ENCODE measurements at places on chromosomes 2 and 18.

DNA sequence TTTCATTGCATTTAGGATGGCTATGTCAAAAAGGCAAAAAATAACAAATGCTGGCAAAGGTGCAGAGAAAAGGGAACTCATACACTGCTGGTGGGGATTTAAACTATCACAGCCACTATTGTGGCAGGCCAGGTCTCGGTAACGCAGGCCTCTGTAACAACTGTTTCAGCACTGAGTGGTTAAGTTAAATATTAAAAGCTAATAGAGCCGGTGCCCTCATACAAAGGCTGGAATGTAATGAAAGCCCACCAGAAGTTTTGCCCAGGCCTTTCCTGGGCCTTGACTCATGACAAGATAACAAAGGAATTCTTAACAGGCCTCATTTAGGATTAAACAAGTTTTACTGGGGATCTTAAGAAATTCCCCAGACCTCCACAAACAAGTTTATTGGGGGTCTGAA is 10.7 kb downstream of the MERTK start:
- no peak for DNase-seq

DNA sequence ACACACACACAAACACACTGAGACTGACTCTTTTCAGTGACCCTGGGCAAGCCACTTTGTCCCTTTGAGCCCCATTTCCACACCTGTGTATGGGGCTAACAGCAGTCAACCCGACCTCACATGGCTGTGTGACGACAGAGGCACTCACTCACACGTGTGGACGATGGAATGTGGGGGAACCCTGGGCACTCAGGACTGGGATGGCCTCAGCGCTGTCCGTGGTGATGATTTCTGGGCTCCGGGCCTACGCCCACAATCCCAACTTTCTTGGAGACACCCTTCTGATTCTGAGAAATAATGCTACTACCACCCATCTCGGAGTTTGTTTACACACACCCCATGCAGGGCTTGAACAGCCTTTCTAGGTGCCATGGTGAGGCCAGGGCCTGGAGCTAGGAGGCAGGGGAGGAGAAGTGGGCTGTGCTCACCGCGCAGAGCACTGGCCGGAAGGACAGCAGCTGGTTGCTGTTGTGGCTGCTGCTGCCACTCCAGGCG is 1.5 kb downstream of the CRYBA2 start:
- DNase-seq, result no peak

GRCh38 chr2:75333646-75334045 is 134.3 kb upstream of the TACR1 start:
- no peak for DNase-seq

DNA sequence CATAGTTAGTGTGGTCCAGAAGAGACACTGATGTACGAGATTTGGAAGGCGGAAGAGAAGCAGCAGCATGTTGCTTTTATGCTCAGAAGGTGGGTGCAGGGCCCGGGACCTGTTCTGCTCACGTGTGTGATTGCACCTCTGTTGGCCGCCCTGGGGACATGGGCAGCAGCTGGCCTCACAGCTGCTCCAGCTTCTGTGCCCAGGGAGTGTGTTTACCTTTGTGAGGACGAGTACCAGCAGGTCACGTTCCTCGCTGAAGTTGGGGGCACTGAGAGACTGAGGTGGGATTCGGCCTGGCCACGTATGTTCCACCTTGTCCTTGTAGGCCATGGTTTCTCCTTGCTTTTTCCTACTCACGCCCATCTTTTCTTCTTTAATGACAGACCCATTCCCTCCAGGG is 86.3 kb downstream of the PMAIP1 start:
- DNase-seq, result no peak

DNA sequence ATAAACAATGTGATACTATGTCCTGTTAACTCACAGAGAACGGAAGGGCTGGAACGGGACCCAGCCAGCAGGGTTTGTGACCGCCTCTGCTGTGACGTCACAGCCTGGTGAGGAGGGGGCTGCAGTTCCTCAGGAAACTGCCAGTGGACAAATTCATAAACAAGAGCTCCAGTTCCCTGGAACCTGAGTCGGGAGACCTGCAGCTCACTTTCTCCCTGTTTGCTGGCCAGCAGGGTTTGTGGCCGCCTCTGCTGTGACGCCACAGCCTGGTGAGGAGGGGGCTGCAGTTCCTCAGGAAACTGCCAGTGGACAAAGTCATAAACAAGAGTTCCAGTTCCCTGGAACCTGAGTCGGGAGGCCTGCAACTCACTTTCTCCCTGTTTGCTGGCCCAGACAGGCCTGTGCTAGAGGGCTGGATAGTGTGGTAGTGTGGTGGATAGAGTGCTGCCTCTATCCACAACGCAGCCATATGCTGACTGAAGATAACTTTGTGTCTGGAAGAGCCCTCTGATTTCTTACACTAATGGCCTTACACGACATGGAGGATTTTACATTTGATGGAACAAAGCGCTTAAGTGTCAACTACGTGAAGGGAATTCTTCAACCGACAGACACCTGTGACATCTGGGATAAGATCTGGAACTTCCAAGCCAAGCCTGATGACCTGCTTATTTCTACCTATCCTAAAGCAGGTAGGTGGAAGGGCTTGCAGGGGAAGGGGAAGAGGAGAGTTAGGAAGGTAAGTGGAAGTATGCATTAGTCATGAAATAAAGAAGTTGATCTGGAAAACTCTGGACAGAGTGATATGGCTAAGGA is at the start of gene SULT1C4:
SULT1C4 (plus strand) TSS at position 140 of the 816 bp plus-strand sequence; CDS start at position 524, 384 bp downstream.
- no peak for DNase-seq

GRCh38 chr18:79933765-79934164 is 17.7 kb downstream of the SLC66A2 start:
- DNase-seq, result no peak

- DNase-seq, result no peak
Observed at GRCh38 chr2:11571170-11571569, 37.3 kb downstream of the GREB1 start.

GRCh38 chr2:101185656-101186055 is 34.5 kb upstream of the TBC1D8 start:
- no peak for DNase-seq

DNA sequence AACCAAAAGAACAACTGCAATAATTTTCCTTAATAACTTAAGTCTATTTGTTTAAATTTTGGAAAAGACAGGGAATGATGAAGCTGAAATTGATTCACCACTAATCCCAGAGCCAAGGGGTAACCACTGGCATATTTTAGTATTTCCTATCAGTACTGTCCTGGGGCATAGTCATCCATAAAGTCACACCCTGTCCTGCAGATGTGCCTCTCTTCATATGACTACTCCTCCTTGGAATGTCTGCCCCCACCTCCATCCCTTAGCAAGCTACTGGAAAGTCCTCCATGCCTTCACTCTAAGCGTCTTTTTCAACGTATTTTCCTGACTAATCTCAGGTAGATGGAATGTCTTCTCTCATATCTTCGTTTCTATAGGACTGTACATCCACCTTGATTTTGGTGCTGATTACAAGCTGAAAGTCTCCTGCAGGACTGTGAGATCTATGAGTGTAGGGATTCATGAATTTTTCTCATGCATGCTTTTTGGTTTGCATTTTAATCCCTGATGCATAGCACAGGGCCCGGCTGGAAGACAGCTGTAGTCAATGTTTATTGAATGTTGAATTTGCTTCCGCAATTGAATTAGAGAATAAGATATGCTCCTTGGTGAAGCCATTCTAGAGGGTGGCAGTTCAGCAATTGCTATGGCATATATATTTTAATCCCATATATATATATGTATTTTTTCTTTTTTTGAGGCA is 85.6 kb downstream of the MOGAT1 start:
- DNase-seq, result no peak

Data from esophagus squamous epithelium (tissue), 5 donors.